ENCODE measurements at places on chromosomes 2 and 18. TPM values are rescaled to one million over a fixed set of nuclear protein-coding genes. Genes with fewer than 3 reads are reported as not detected.

The NPC1 gene
- 325 TPM for total RNA-seq

The RIF1 gene
- total RNA-seq = 52.6 TPM

The DIS3L2 gene
- total RNA-seq = 25.8 TPM

The ASIC4 gene
- total RNA-seq = 0.25 TPM

The CNOT11 gene
- 21.0 TPM for total RNA-seq

The DSC3 gene
- total RNA-seq = 0.12 TPM

The STK25 gene
- total RNA-seq = 196 TPM

The PPP1R1C gene
- 2.2 TPM for total RNA-seq

The OTOS gene
- total RNA-seq = not detected

The COMMD1 gene
- total RNA-seq = 44.5 TPM

The PLEK gene
- total RNA-seq = under 0.01 TPM

The GPR155 gene
- 3.5 TPM for total RNA-seq

The MOGAT1 gene
- not detected for total RNA-seq

The VSNL1 gene
- total RNA-seq = 0.77 TPM

The DHRS9 gene
- total RNA-seq = not detected

The C2orf15 gene
- total RNA-seq = not detected

The MOB4 gene
- total RNA-seq = 30.7 TPM

The ASB18 gene
- not detected for total RNA-seq

The AOX1 gene
- total RNA-seq = 86.3 TPM

The PTPRM gene
- 25.6 TPM for total RNA-seq

The MOB1A gene
- total RNA-seq = 87.8 TPM

The LHCGR gene
- total RNA-seq = not detected

The WDFY1 gene
- total RNA-seq = 102 TPM

The B4GALT6 gene
- total RNA-seq = 6.6 TPM

The KLHL14 gene
- not detected for total RNA-seq

The MC2R gene
- total RNA-seq = not detected

The IL36A gene
- total RNA-seq = not detected

The CXCR2 gene
- not detected for total RNA-seq

The LYG2 gene
- not detected for total RNA-seq

The TMEM200C gene
- 0.12 TPM for total RNA-seq

The EVX2 gene
- total RNA-seq = 0.11 TPM

The SLC4A1AP gene
- 36.9 TPM for total RNA-seq

The KCMF1 gene
- total RNA-seq = 87.5 TPM

The ALPI gene
- total RNA-seq = not detected

The RTP5 gene
- total RNA-seq = not detected

Measured in uterine smooth muscle cell (primary cell).